ENCODE measurements at places on chromosomes 6 and 20.

DNA sequence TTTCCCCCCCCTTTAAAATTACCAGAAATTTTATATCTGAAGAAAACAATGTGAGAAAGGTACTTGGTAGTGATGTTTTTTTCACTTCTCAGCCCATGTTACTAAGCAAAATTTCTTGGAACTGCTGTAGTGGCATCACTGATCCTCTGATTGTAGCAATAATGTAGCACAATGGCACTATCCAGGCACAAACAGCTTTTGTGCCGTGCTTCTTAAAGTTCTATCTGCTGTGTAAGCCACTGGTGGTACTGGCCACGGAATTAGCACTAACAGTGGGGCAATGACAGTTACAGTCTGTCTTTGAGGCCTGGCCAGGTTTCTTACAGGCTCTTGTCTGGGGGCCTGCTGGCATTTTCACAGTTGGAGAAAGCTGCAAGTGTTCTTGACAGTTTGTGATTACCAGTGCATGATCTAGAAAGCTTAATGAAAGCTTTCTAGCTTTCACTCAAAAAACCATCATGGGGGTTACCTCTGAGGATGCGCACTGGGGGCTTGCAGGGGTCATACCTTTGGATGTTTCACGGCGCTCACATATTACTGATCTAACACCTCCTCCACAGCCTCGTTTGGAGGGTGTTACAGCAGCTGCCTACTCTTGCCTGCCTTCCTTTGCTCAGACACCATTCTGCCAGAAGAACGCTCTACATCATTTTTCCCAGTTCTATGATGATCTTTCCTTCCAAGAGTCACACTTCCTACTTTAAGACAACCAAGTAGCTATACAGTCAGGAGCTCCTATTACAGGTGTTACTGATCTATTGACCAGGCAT, 58.4 kb upstream of the ARMH2 start:
- no peak for DNase-seq

DNA sequence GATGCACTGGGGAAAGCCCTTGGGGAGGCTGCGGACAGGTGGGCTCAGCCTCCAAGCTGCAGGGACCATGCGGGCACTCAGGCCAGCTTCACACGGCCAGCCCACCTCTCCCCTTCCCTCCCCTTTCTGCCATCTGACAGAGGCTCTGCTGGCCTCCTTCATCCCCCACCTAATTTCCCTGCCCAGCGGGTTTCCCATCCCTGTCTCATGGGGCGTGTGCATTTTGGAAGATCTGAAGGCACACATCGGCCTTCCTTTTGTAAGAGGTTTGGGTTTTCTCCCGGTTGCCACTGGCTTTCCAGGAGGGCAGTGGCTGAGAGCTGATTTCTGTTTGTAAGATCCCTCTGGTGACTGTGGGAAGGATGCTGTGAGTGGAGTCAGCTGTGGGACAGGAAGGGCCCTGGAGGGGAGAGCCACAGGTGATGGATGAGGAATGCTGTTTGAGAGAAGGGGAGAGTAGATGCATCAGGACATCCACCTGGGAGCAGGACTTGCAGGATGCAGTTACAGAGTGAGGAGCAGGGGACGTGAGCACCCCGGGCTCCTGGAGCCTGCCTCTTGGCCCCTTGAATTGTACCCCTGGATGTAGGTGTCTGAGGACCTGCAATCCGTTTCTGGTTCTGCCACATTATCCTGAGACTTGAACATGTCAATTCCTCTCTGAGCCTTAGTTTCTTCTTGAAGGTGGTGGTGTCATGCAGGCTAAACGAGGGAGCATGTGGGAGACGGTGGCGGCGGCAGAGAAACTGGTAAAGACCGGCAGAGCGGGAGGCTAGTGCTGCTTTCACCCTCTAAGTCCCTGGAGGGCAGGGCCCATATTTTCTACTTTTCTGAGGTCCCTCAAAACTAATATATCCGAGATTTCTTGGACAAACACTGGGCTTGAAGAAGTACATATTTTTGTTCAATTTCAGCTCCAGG, 5.9 kb upstream of the TUBB1 start:
- DNase-seq: no peak

- no peak for DNase-seq
Observed at GRCh38 chr20:47099825-47100441, 205.3 kb downstream of the EYA2 start.

DNA sequence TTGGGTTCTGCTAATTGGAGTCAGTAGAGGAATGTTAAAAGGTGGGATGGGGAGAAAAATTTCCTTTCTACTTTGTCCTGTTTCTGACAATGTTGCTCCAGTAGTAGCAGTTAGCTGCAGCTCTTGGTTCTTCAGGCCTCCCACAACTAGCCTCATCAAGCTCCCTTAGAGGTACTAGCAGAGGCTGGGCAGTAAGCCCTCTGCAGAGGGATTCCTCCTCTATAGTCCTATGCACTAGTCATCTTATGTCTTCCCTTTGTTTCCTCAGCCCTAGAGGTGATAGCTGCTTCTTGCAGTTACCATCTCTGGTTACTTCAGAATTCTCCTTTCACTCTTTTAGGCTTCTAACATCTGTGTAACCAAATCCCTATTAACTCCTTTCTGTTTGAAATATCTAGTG, 99.8 kb downstream of the FILIP1 start:
- DNase-seq: no peak

- DNase-seq: no peak
Observed at GRCh38 chr6:45584127-45584526, 206.4 kb upstream of the SUPT3H start.

DNA sequence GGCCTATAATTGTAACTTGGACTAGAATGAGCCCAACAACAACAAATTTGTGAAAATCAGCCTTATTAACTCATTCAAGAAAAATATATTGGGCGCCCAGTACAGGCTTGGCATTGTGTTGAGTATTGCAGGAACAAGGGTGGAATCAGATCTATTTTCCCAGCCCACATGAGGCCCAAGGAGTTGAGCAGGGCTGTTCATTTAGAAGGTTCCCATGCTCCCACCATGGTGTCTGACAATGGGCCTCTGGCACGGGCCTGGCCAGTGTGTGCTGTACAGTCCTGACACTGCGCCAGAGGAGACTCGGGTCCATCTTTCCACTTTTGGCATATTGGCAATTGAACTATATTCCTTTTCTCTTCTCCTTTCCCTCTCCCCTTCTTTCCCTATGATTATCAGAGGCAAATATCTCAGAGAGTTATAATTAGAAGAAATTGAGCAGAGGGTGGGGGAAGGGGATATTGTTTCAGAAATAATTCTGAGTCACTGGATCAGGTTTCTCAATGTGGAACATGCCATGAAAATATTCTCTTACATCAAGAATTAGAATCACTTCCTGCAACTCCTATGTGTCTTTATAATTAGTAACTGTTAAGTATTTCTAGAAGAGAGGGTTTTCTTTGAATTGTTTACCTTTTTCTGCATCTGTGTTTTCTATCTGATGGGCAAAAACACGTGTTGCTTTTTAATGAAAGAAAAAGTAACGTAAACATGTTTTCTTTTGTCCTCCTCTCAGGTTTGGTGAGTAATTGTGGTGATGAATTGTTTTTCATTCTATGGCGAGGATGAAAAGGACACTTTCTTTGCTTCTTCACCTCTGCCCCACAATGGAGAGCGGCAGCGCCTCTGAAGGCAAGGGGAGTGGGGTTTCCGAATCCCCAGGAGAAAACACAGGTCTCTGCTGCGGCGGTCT, 209.4 kb downstream of the FOXA2 start:
- DNase-seq: no peak

- DNase-seq: no peak
Observed at GRCh38 chr20:17857639-17858449, 110.8 kb downstream of the SNX5 start.

GRCh38 chr6:94213226-94213625, 793.9 kb upstream of the EPHA7 start:
- no peak for DNase-seq

DNA sequence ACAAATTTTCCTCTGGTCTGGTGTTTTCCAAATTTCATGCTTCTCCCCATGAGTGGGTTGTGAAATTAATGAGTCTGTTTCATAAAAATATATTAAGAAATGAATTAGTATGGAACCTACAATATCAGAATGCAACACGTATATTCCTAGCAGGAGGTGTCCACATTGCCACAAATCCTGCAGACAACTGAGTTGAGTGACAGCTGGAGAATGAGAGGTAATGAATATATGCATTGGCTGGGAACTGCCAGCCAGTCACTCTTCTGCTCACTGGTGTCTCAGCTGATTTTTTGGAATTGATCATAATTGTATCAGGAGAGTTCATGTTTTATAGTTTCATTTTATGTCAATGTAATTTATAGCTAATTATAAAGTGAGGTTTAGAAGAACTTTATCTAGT, 6.3 kb upstream of the ARFGEF3 start:
- DNase-seq: no peak

DNA sequence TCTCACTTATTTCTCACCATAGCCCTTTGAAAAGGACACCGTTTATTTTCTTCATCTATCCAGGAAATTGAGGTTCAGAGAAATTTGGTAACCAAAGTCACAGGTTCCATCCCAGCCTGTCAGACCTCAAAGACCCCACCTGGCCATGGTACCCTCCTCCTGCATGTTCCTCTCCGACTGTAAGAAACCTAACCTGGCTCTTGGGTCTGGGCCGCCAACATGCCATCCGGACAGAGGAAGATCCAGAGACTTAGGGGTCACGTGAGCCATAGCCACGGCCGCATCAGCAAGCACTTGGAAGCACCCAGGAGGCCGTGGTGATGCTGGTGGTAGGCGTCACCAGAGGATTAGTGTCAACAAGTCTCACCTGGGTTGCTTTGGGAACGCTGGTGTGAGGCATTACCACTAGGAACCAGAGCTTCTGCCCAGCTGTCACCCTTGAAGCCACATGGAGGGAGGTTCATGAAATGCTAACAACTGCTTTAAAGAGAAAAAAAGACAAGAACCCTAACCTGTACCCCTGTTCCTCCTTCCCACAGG, 177.1 kb downstream of the EYA2 start:
- DNase-seq: no peak

- DNase-seq: no peak
Observed at GRCh38 chr20:6866741-6867140, 99.3 kb downstream of the BMP2 start.

DNA sequence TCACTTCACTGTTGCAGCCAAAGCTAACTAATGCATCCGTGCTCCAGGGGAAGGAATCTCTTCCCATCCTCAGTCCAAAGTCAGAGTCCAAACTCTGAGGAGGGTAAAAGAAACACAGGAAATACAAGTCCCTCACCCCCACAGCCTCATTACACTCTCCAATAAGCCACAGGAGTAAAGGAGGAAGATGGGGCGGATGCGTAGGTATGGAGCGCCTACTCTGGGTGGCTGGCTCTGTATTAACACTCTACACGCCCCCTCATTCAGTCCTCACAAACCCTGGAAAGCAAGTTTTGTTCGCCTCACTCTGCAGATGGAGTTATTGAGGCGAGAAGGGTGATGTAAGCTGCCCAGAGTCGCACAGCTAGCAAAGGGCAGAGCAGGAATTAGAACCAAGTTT, 242.9 kb downstream of the NRN1 start:
- DNase-seq: no peak

DNA sequence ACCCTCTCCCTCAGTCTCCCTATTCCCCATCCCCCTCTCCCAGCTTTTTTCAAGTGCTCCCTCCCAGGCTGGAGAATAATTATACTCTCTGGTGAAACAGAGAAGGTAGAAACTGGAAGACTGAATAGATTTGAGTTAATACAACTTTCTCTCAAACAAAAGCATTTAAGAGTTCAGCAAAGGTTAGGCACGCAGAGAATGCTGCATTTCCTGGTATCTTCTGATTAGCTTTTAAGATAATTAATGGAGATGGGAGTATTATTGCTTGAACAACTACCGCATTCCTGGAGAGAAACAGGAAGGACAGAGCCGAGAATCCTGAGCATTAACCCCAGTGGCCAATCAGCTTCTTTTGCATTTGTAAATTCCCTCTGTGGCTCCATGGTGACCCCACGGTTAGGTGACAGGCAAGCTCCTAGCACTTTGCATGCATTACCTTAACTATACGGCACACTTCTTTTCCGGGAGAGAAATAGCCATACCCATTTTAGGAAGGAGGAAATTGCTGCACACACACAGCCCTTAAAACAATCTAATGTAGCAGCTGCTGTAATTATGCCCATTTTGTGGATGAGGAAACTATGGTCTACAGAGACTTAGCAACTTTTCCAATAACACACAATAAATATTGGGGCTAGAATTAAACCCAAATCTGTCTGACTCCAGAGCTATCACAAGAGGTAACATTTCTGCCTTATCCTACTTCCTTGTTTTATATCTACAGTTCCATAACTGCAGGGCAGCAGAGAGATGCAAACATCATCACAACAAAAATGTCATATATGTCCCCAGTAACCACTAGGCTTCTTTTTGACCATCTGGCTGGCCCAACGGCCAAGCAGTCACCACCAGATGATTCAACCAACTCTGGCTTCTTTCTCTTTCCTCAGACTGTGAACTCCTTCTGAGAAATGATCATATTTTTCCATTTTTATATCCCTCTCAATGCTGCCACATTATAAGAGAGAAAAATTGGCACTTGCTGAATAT, 169.9 kb downstream of the CD24 start:
- no peak for DNase-seq

DNA sequence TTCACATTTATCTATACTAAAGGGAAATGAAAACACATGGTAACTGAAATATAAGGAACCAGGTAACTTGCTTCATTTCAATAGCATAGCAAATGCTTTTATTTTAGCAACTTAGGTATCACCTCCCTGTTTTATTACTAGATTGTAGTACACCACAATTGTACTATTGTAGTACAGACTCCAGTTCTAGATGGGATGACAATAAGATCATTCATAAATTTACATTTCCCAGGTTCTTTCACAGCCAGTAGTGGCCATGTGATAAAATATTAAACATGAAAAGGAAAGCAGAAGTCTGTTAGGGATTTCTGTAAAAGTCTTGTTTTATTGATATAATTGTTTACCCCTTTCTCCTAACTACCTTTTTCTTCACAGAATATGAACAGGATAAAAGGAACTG, 97.2 kb downstream of the LMBRD1 start:
- DNase-seq: no peak

- no peak for DNase-seq
Observed at GRCh38 chr20:19958219-19958618, 58.9 kb upstream of the NAA20 start.

DNA sequence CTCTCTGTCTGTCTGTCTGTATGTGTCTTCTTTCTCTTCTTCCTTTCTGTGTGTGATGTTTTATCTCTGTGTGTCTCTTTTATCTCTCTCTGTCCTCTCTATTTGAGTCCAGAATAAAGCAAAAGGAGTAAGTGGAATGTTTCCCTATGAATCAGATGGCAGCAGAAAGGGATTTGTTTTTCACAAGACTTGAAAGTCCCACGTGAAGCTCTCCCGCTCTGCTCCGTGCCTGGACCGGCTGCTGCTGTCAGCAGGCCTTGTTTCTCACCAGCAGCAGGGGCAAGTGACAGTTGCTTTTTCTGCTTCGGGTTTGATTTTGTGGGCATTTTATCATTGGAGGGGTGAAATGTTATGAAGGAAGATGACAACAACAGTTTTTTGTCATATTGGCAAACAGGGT, 212.7 kb downstream of the PACRG start:
- DNase-seq: no peak

GRCh38 chr6:116206231-116206903, 47.5 kb downstream of the TSPYL4 start:
- DNase-seq: no peak

DNA sequence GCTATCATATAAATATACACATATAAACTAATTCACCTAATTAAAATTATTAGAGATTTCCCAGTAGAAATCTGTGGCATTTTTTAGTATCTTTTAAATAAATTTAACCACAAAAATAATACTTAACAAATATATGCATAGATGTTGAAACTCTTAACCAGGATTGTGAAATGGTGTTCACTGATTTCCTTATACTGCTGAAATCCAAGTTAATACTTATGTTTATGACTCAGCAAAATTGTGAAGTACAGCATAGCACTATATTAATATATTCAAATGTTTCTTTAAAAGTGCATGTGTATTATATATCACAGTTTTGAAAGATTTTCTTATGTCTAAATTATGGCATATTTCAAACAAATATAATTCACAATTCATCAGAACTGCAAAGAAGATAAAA, 328.2 kb upstream of the MANEA start:
- no peak for DNase-seq

All from RPMI8226 (cell line).